ENCODE measurements at places on chromosomes 12 and 14. TPM values are rescaled to one million over a fixed set of nuclear protein-coding genes. Genes with fewer than 3 reads are reported as not detected.

- no peak for DNase-seq
Observed at GRCh38 chr12:39412210-39412609, 30.7 kb downstream of the KIF21A start.

GRCh38 chr14:103820908-103821307, 26.5 kb downstream of the PPP1R13B start:
- no peak for DNase-seq

- DNase-seq, result no peak
Observed at GRCh38 chr12:104769144-104769561, 188.9 kb downstream of the SLC41A2 start.

DNA sequence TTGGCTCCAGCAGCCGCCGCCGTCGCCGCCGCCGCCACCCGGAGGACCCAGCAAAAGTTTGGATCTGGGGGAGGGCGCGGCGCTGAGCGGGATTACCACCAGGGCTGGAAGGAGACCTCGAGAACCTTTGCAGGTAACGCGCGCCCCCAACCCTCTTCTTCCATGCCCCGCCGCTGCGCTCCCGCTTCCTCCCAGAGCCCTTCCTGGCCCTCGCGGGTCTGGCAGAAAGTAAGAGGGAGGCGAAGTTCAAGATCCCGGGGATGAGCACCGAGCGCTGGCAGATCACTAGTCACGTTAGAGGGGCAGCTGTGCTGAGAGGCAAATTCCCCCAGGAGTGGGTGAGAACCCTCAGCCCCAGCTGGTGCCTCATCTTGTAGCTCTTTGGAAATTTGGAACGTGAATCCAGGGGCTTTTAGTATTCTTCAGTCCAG, 3.9 kb downstream of the FLRT2 start:
- DNase-seq, result no peak

DNA sequence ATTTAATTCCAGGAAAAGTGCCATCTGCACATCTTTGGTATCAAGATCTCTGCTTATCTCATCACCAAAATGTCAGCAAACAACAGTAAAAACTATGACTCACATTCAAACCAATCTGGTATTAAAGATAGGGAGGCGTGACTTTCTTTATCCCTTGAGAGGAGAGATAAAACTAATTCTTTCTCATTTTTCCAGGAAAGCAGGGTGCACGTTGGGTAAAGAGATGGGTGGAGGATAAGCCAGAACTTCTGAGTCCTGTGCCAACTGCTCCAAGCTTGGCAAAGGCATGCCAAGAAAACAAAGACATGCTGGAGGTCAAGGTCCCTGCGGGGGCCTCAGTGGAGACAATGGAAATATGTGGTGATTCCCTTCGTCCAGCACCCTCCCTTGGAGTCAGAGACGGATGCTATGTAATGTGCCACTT, 225.8 kb upstream of the PLXNC1 start:
- no peak for DNase-seq

DNA sequence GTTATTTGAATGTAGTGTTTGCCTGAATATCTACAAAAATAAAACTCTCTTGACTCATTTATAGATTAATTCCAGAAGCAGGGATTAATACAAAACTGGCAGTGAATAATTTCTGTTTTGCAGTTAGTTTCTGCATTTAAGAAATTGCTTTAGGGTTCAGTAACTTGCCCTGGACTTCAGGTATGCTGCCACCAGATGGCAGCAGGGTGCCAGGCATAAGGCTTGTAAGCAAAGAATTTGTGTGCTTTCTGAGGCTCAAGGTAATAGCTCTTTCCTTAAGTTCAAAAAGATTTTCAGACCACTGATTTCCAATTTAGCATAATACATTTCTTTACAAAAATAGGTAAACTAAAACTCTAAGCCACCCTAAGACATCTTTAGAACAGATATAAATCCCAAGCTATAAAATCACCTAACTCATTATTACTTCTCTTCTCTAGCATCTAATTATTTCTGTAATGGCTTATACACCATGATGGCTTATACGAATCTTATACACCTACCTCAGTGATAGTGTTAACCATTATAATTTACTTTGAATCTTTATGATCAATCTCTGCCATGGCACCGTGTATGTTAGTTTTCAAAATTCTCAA, 398.3 kb downstream of the APAF1 start:
- DNase-seq, result peak; percentile 3

DNA sequence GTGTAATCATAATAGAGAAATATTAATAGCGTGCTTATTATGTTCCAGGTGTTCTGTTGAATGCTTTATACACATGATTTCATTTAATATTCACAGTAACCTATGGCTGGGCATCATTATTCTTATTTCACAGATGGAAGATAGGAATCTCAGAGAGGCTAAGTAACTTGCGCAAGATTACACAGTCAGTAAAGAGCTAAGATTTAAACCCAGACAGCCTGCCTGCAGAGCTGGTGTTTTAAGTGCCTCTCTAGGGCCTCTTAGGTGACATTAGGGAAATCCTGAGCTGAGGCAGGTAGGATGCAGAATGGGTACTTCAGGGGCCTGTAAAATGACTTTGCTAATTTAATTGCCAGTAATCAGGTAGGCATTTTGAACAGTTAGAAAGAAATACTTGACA, 18.5 kb upstream of the BHLHE41 start:
- no peak for DNase-seq

GRCh38 chr12:122072031-122072970, 6.3 kb upstream of the MLXIP start:
- DNase-seq, result no peak

DNA sequence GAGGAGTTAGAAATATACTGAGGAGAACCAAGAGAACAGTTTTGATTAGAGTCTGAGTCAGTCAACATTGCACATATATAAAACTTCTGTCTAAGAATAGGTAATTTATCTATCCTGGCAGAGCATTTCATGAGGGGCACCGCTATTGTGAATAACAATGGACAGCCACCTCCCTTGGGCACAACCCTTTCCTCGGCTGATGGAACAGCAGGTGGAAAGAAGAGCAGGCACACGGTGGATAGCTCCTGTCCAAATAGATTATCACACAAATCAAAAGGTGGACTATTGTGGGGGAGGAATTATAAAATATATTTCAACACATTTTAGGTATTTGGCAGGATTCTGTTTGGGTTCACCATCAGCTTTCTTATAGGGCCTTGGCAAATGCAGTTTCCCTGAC, 84.0 kb upstream of the PTPRB start:
- DNase-seq, result no peak

DNA sequence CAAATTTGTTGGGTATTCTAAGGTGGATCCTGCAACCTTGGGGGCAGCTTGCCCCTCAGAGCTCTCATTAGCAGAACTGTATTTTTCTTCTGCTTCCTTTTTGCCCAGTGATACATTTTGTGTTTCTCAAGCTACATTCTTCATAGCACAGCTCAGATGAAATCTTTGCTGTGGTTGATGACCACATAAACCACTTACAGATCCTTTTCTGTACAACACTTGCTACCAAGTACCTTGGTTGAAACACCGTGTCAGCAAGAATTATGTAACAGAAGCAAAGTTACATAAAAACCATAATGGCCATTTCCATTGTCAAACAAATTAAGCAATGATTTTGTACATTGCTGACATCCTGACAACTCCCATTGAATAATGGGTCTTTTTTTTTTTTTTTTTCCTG, 9.7 kb upstream of the PLBD1 start:
- no peak for DNase-seq

- DNase-seq, result no peak
Observed at GRCh38 chr12:41661141-41661765, 473.1 kb downstream of the PDZRN4 start.

DNA sequence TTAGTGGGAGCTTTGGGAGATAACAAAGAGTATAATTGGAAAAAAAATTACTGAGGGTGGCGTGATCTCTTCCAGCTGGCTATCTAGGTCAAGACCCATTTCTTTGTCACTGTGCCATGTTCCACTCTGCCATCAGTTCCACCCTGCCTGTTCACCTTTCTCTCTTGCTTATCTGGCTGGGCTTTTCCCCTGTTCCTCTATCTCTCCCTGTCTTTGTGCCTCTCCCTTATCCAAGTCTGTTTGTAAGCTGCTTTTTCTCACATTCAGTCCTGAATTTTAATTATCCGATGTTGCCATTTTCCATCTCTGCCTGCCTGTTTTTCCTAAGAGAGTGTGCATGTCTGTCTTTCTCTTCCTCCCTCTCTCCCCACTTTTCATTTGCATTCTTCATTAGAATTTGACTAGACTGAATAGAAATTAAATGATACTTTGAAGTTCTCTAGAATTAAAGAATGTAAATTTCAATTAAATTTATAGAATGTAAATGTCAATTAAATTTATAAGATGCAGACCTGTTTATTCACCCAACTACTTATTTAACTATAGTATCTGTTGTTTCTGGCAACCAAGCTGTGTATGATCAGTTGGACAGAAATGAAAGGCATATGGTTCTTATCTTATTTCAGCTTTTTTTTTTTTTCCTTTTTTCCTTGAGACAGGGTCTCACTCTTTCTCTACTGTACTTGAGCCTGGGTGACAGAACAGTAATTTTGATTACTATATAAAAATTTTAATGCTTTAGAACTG, 40.9 kb upstream of the A2ML1 start:
- no peak for DNase-seq

- DNase-seq, result no peak
Observed at GRCh38 chr12:2739832-2740641, 54.7 kb upstream of the FKBP4 start.

DNA sequence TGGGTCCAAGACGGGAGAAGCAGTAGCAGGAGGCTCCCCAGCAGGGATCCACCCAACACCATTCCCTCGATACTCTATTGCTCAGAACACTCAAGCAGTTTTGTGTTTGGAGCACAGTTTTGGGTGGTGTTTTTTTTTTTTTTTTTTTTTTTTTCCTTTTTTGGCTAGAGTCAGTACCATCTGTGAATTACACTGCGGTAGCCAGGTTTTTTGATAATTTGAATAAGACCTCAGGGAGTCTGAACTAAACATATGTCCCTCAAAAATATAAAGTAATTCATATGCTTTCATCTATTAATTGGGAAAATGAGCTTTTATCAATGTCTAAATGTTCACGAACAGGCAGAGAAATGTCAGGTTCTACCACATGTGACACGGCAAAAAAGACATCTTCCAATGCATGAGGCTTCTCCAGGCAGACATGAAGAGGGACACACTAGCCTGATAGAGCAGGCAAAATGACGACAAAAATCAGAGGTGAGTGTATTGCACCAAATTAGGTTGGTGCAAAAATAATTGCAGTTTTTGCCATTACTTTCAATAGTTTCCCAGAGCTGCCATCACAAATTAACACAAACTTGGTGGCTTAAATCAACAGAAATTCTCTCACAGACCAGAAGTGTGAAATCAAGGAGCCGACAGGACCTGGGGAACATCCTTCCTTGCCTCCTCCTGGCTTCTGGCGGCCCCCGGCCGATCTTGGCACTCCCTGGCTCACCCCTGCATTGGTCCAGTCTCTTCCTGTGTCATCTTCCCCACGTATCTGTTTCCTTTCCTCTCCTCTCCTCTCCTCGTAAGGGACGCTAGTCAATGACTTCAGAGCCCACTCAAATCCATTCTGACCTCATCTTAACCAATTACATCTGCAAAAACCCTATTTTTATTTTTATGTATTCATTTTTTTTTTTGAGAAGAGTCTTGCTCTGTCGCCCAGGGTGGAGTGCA, 33.9 kb downstream of the FOXN3 start:
- DNase-seq, result no peak

GRCh38 chr14:71070169-71070568, 162.9 kb downstream of the PCNX1 start:
- no peak for DNase-seq

DNA sequence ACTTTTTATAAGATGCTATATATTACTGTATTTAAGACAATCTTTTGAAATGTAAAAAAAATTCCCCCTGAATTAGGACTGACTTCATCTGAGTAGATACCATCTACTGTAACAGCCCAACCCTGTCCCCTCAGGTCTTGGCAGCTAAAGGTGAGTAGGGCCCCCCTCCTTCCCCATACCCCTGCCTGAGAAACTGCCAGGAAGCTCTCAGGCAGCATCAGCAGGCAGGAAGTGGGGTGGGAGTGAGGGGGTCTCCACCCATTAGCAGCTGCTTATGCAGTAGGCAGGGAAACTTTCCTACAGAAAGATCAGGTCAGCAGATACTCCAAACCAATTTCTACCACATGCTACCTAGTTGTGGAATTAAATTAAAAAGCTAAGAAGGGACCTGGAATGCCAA, 62.5 kb downstream of the PAX9 start:
- DNase-seq, result no peak

DNA sequence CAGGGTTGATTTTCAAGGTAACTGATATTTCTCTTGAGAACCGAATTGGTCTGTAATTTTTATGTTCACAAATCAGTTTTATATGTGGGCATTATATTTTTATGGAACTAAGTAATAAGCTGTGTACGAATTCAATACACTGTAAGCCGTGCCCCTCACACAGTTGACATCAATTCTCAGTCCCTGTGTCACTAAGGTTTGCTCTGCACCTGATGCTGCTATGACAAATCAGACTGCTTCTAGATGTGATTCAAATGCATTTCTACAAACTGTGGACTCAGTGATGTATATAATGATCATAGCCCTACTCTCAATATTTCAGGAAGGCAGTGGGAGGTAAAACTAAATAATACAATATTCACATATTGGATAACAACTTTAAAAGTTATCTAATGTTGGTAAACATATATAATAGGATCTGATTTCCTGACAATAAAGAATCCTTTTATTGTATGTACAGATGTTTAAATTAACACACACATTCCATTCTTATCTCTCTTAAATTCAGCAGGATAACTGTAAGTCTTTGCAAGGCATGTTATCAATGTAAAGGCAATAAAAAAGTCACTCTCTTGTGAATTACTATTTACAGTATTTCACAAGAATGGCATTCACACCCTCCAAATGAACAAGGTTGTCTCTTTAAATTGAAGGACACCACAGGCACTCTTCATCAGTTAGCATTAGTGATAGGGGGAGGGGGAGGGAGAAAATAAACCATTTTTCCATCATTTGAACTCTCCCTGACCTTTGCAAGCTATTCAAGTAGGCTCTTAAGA, 87.2 kb upstream of the SOX5 start:
- no peak for DNase-seq

- no peak for DNase-seq
Observed at GRCh38 chr12:32080435-32080834, 26.2 kb upstream of the BICD1 start.

GRCh38 chr12:109469517-109469916, 7.6 kb downstream of the KCTD10 start:
- DNase-seq, result no peak

GRCh38 chr14:29102266-29102665, 335.7 kb downstream of the FOXG1 start:
- DNase-seq, result no peak

GRCh38 chr14:77302926-77303325, 17.8 kb downstream of the POMT2 start:
- no peak for DNase-seq

The DERA gene
- 26.6 TPM for total RNA-seq

The EPYC gene
- not detected for total RNA-seq

The POTEM gene
- not detected for total RNA-seq

The SOX5 gene
- total RNA-seq, result 0.18 TPM

The LRRC10 gene
- not detected for total RNA-seq

The RHEBL1 gene
- 10.2 TPM for total RNA-seq

The TOMM20L gene
- 0.37 TPM for total RNA-seq

The TPPP2 gene
- total RNA-seq, result not detected

The TOGARAM1 gene
- 7.2 TPM for total RNA-seq

The DLST gene
- 160 TPM for total RNA-seq

The PTGER2 gene
- total RNA-seq, result 34.4 TPM

The STXBP6 gene
- 0.28 TPM for total RNA-seq
